Sciatic nerve (tissue), 2 donors: ENCODE measurements at places on chromosomes 1 and 21. TPM values are rescaled to one million over a fixed set of nuclear protein-coding genes. Genes with fewer than 3 reads are reported as not detected.

PTGS2 gene
- total RNA-seq, result 5.4 TPM

TCHHL1 gene
- not detected for total RNA-seq

DNA sequence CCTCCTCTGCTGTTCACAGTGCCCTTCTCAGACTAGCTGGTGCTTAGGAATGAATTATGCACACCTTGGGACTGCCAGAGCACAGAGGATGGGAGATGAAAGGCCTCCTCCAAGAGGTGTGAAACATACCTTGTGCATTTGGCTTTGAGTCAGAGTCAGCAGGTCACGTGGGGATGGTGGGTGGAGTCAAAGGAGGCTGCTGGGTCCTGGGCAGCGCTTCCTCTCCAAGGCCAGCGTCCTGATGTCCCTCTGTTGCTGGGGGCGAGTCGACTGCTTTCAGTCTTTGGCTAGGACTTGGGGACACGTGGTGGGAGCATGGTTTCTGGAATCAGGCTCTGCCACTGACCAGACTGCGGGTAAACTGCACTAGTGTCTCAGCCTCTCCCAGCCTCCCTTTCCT, 91.2 kb downstream of the AJAP1 start:
- DNase-seq, result no peak

MYCL gene
- 2.5 TPM for total RNA-seq

GRCh38 chr1:19014765-19015164, 58.3 kb upstream of the IFFO2 start:
- DNase-seq, result no peak
